ENCODE measurements at places on chromosomes 11 and 22.
A peak's percentile ranks its signal among the peaks of the same experiment; 100 is the strongest.

- no peak for DNase-seq
Measured at GRCh38 chr11:115710980-115711379, 206.8 kb upstream of the CADM1 start.

- no peak for DNase-seq
Measured at GRCh38 chr11:81658722-81659121, 1074.9 kb downstream of the FAM181B start.

DNA sequence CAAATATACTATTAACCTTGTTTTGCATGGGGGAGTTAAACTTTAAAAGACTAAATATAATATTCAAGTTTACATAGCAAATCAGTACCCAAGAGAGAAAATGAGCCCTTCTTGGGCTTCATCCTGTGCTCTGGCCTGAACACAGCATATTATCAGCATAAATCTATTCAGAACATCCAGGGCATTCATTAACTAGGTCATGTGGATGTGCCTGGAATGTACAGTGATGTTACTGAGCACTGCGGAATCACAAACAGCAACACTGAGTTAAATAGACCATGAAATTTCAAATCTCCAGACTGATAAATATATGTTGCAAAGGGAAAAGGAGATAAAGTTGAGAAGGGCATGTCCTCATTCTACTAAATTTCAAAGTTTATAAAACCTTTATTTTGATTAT, 426.4 kb downstream of the AASDHPPT start:
- no peak for DNase-seq

- no peak for DNase-seq
Measured at GRCh38 chr11:58493676-58494075, 14.2 kb downstream of the OR5B21 start.

DNA sequence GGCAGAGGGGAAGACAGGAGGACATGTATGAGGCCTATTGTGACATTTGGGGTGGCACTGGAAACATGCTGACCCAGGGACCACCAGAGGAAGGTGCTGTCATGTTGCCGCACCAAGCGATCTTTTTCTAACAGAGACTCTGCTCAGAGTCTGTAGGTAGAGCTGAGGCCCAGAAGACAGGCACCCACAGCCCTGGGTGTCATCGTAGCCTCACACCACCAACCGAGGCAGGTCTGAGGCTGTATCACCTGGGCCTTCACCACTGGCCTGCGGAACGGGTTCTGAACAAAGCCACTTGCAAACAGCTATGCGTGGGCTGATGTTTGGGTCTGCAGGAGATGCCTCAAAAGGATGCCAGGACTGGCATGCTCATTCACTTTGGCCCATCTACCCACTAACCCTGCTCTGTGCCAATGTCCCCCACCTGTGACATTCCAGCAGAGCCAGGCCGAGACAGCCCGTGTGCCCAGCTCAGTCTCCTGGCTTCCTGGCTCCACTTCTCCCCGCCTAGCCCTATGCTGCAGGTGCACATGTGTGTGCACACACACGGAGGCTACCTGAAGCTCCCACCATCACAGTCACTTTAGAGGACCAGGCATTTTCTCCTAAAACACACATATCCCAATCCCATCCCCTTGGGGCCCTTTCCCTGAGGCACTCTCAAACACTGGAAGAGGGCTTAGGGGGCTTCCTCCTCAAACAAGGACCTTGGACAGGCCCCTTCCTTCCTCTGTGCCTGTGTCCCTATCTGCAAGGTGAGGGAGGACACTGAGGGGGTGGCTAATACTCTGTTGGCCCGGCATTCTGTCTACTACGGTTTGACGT, 3.6 kb downstream of the TRIM29 start:
- DNase-seq: no peak

- peak; percentile 11 for DNase-seq
Measured at GRCh38 chr22:38843201-38843656, 599 bp downstream of the NPTXR start.

GRCh38 chr11:43992183-43992582, 49.7 kb downstream of the C11orf96 start:
- DNase-seq: no peak

GRCh38 chr22:30910358-30910757, 58.2 kb downstream of the MORC2 start:
- no peak for DNase-seq

Measured in stimulated activated CD4-positive, alpha-beta T cell treated with anti-CD3 and anti-CD28 coated beads, Interleukin-15, amount 100 ng/mL, for 1 hour (primary cell).